ENCODE measurements at places on chromosomes 11 and 22.

DNA sequence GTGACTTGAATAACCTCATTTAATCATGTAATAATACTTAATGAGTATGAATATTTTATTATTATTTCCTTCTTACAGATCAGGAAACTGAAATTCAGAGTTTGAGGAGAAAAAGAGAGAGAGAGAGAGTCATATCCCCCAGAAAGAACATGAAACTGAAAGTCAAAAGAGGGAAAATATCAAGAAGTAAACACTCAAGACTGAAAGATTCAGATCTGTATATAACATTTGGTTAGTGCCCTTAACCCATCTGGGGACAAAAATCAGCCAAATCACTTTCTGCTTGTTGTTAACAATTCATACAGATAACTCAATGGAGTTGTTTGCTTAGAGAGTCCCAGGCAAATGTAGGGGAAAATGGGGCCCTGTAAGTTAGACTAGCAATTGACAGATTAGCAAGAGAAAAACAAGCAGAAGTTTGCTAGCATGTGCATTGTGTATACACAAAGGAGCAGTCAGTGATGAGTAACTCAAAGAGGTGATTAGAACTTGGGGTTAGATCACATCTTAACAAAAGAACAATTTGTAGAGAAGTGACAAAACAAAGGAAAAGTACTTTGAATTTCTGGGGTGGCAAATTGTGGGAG is 25.9 kb upstream of the MMP13 start:
- DNase-seq = no peak

DNA sequence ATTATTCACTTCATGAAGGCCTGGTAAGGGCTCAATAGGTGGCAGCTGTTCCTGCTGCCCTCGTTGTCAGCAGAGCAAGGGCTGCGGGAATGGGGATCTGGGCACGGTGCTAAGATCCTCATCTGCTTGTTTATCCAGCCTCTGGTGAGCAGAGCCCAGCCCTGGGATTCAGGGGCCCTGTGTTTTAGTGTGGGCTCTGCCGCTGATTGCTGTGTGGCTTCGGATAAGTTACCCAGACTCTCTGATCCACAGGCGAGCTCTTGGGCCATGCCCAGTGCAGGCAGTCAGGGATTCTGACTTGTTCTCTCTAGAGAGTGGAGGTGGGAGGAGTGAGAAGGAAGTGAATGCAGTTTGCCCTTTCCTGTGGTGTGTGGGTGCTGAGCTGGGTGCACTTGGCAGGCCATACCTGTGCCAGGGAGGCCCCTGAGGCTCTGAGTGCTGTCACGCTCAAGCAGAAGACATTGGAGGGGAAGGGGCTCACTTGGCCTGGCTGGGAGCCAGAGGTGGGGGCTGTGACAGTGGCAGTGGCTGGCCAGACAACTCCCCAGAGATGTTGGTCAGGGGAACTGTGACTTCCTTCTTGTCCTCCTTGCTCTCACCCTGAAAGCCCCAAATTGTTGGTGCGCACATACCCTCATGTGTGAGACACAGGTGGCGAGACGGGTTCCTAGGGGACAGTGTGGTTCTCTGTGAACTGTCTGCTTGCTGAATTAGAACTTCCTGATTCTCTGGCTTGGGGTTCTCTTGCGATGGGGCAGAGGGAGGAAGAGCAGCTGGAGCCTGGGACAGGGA is 43.7 kb downstream of the CD82 start:
- no peak for DNase-seq

- DNase-seq = no peak
Observed at GRCh38 chr11:116928845-116929244, 91.4 kb upstream of the APOA1 start.

GRCh38 chr11:12051287-12051662 is 42.8 kb upstream of the DKK3 start:
- no peak for DNase-seq

- DNase-seq = no peak
Observed at GRCh38 chr22:41022470-41023298, 69.7 kb upstream of the EP300 start.

DNA sequence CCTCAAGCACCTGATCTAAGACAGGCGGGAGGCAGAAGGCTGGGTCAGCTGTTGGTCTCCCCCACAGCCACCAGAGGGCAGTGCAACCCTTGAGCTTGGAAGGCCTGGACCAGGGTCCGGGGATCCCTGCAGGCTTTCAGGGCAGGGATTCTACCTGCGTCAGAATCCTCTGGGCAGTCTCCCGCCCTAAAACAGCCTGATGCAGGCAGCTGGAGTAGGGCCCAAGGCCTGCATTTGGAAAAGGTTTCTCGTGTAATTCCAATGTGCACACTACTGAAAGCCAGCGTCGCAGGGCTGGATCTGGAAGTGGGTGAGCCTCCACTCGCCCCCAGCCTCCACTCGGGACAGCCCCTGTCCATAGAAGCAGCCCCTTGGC is 31.8 kb downstream of the BID start:
- DNase-seq = no peak

DNA sequence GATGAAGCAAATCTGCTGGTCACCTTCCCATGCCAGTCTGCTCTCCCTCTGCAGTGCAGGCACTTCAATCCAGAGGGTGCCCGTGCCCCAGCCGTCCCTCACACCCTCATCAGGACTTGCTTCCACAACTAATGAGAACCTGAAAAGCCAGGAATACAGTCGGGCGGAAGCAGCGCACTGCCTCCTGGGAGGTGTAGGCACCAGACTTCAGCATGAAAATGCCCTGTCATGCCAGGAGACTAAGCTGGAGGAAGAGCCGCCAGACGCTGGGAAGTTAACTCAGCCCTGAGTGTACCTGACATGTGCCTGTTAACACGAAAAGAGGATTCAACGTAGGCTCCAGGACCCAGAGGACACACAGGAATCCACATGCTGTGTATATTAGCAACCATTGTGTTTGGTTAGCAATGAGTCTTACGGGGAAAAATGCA is 40.1 kb upstream of the FLI1 start:
- DNase-seq = peak; percentile 66

DNA sequence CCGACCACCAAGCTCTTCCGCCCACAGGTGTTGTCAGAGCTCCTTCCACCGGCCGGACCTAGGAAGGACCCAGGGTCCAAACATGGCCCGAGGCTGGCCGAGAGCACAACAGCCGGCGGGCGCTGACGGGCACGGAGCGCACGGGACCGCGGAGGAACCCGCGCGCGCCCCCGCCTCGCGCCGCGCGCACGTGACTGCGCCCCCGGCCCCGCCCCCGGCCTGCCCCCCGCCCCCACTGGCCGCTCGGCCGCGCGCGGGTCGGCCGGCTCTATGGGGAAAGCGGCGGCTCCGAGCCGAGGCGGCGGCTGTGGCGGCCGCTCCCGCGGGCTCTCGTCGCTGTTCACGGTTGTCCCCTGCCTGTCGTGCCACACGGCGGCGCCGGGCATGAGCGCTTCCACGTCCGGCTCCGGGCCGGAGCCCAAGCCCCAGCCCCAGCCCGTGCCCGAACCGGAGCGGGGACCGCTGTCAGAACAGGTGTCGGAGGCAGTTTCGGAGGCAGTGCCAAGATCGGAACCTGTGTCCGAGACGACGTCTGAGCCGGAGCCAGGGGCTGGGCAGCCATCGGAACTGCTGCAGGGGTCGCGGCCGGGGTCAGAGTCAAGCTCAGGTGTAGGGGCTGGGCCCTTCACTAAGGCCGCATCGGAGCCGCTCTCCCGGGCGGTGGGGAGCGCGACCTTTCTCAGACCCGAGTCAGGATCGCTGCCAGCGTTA is at the start of gene OSBP2:
Gene OSBP2, plus strand, starts transcription at position 235 of the 711 bp plus-strand sequence. Its CDS starts 36 bp downstream, at position 271.
- no peak for DNase-seq

- DNase-seq = no peak
Observed at GRCh38 chr22:35315855-35316745, 16.4 kb downstream of the TOM1 start.

- DNase-seq = no peak
Observed at GRCh38 chr11:124119103-124119502, 3.9 kb downstream of the VWA5A start.

DNA sequence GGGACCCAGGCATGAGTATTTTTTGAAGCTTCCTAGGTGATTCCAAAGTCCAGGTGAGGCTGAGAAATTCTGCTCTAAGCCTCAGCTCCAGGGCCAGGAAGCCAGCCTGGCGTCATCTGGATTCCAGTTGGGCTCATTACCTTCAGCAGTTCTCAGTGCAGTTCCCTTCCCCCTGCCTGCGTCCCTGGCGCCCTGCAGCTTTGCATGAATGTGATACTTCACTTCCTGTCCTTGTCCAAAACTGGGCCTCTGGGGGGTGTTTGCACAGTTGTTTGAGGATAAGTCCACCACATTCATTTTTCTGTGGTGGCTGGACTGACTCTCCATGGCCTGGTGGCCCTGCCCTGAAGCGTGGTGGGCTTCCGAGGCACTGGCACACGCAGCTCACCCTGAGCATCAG is 98.1 kb downstream of the TENM4 start:
- no peak for DNase-seq

DNA sequence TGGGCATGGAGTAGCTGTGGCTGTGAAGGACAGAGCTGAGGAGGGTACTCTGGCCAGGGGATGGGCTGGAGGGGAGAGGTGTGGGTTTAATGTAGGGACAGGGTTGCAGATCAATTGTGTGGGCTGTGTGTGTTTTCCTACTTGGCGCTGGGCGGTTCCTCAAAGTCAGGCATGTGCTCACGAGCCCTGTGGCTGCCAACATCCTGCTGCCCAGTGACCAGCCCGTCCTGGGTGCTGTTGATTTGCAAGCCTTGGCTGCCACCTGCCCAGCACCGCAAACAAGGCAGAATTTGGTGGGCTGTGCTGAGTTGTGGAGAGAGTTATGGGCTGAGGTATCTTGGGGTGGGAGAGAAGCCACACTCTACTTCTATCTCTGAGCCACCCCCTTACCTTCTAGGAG is 69.2 kb downstream of the SCN3B start:
- no peak for DNase-seq

DNA sequence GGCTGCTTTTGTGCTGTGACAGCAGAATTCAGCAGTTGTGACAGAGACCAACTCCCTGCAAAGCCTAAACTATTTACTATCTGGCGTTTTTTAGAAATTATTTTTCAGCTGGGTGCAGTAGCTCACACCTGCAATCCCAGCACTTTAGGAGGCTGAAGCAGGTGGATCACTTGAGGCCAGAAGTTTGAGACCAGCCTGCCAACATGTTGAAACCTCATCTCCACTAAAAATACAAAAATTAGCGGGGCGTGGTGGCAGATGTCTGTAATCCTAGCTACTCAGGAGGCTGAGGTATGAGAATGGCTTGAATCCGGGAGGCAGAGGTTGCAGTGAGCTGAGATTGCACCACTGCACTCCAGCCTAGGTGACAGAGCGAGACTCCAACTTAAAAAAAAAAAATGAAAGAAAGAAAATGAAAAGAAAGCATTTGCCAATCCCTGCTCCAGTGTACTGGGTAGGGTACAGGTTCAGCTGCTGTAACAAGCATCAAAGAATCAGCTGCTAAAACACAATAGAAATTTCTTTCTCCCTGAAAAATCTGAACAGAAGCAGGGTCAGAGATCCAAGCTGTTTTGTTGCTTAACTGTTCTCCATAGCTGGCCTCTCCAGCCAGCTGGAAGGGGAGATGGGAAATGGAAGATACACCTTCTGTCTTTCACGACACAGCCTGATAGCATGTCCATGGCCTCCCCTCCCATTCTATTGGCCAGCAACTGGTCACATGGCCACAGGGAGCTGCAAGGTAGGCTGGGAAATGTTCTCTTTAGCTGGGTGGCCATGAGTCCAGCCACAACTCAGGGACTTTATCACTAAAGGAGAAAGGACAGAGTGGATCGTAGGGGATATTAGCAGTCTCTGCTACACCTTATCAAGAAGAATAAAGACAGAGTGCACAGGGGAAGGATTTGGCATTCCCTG is 8.5 kb upstream of the NCF4 start:
- no peak for DNase-seq

DNA sequence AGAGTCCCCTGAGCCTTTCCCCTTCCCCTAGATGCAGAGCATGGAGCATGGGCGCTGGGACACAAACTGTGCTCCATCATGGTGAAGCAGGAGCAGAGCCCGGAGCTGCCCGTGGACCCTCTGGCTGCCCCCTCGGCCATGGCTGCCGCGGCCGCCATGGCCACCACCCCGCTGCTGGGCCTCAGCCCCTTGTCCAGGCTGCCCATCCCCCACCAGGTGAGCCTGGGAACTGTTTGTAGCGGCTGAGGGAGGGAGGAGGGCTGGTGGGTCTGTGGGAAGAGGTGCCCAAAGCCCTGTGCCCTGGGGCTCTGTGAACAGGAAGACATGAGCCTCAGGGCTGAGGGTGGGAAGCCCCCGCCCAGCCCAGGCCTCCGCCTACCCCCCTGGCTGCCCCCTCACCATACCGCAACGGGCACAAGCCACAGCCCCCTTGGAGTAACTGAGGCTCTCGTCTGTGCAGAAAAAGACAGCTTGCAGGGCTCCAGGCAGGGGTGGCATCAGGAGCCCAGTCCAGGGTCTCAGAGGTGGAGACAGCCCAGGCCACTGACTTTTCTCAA is 30.4 kb downstream of the CREB3L1 start:
- DNase-seq = no peak

GRCh38 chr22:45129703-45130524 is 33.8 kb upstream of the NUP50 start:
- no peak for DNase-seq

DNA sequence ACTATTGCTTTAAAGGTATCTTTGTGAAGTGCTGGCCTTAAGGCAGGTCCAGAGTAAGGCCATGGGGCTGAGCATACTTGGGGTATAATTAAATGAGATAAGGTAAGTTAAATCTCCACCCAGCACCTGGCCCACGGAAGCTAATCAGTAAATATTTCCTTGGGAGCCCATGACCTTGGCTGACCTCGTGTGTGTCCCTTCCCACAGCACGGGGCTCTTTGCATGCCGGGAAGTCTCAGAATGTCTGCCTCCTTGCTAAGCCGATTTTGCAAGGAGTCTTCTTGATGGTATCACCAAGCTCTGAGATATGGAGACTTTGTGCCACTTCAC is 46.5 kb downstream of the ADM start:
- no peak for DNase-seq

DNA sequence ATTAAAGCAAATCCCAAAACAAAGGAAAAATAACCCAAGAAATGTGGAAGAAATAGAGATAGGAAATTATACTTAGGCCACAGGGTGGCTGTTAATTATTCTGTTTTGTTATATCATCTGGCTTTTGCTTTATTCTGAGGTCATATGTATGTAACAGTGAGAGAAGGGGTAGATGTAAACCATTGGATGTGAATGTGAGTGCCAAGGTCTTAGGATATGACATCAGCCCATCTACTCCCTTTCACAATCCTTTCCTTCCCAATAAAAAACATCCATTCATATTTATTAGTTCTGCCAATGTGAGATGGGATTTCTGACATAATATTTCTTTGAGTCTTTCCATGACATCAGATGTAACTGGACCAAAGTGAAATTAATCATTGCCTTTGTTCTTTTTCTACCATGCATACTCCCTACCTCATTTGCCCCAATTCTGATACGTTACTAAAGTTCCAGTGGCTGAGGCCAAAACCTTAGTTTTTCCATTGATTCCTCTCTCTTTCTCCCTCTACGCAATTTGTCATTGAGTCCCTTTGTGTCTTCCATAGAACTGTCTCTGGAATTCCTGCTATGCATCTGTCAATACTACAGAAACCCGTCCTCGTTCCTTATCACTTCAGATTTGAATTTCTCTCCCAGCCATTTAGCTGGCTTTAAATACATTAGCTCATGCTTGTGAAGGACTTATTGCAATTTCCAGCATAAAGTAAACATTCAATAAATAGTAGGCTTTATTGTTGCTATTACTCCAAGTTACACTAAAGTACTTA is 170.3 kb downstream of the ARHGAP42 start:
- DNase-seq = no peak

- DNase-seq = no peak
Observed at GRCh38 chr11:66467756-66468155, 1.1 kb downstream of the PELI3 start.
